ENCODE measurements at places on chromosomes 2 and 18.

GRCh38 chr2:28687640-28688385 lies 63.8 kb upstream of the PPP1CB start:
- no peak for DNase-seq

DNA sequence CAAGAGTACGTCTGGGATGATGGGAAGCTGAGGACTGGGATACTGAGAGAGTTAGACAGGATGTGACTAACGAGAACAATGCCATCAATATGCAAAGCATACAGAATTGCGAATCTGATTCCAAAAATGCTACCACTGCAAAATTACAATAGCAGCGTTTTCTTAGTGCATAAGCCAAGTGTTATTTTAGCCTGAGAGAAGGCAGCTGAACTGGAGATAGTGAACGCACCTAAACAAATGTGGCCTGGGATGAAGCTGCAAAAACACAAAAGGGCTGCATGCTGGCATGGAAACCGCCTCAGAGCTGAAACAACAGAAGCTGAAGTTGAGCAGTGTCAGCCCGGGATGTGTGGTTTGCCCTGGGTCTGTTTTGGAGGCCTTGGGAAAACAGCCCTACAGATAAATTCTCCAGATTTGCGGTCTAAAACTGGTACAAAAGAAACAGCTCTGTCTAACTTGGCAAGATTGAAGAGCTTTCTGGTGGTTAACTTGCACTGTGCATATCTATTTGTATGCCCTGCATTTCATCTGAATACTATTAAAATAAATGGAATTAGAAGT lies 45.5 kb downstream of the LYPD6 start:
- DNase-seq, result no peak

DNA sequence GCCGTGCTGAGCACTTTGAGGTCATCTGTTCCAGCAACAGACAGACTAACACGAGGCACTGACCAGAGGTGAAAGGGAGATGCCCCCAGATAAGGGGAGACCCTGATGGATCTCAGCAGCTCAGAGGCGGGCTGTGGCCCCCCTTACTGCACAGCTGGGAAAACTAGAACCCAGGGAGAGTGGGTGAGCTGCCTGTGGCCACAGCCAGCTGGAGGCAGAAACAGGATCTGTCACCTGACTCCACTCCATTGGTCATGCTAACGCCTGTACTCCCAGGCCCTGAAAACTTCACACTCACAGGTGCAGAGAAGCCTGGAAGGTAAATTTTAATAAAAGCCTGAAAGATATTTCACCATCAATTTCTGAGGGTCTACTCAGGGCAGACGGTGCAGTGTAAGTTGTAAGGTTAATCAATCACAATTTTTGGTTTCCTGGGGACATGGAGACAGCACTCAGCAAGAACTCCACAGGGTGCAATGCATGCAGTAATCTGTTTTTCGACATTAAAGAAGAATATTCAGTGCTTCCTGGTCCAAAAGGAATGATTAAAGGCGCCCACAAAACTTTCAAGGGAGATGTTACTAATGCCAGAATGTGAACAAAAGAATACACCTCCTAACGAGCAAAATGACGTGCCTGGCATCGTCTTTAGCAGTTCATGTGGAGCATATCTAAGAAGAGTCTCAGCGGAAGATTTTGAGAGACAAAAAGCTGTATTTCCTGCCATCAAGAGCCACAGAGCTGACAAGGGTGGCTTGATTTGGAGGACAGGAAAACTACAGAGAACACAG lies 173.4 kb downstream of the EIPR1 start:
- DNase-seq, result no peak

DNA sequence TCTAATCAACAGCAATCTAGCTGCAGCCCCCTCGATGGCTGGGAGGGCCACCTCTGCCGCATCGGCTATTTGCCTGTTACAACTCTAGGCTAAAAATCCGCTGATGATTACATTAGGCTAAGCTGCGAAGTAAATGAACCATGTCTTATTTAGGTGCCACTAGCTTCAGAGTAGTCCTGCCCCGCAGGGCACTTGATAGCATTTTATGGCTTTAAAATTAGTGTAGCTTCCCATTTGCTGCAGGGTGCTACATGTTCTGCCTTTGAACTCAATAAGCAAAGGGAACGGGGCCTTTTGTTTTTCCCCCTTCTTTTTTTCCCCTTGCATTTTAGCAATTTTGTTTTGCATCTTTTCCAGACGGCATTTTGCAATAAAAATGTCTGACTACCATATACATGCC lies 270.2 kb downstream of the GBX2 start:
- DNase-seq, result no peak

DNA sequence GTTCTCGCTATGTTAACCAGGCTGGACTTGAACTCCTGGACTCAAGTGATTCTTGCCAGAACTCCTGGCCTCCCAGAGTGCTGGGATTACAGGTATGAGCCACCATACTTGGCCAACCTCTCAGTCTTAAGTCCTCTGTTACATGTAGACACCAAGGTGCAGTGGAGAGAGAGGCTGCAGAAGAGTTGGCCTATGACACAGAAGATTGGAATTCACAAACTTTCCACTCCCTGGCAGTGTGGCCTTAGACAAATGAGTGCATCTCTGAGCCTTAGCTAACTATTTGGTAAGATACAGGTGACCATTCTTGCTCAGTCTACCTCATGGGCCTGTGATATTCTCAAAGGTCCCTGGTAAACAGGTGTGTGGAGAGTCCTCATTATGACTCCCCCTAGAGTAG lies 159.7 kb downstream of the MYCN start:
- no peak for DNase-seq

All from skin of body (tissue), 3 donors.